ENCODE measurements at places on chromosomes 2 and 18. TPM values are rescaled to one million over a fixed set of nuclear protein-coding genes. Genes with fewer than 3 reads are reported as not detected.

DNA sequence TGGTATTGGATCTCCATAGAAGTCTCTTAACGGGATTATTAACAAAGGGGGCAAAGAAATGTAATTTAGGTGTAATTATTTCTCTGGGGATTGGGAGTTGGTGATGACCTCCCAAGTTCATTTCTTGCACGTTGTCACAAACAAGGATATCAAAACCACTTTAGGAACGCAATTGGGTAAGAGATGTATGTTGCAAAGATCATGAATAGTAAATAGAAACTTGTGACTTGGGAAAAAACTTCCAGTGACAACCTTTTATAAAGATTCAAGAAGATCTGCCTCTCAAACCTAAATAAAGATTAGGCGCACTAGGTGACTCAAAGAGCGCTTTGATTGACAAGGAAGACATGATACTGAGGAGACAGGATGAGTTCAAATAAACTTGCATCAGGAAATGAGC, 127.8 kb upstream of the TRIB2 start:
- no peak for DNase-seq

GRCh38 chr18:65436430-65436829, 314.4 kb upstream of the CDH7 start:
- DNase-seq, result no peak

DNA sequence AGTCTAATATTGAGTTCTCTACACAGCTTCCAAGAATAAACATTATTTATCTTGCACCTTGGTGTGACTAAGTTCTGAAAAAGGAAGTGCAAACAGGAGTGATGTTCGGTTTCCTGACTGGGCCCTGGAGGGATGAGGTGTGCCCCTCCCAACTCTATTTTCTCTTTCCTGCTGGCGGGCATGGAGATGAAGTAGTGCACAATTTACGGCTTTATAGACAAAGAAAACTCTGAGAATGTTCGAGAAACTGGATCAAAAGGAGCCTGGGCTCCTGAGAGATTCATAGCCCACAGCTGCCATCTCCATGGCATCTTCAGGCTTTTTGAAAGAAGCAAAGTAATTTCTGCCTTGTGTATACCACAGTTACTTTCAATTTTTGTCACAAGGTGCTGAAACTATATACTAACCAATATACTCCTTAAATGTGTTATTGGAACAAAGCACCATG, 22.3 kb downstream of the LRATD1 start:
- no peak for DNase-seq

- DNase-seq, result no peak
These were observed 26.9 kb downstream of the CENPO start for GRCh38 chr2:24820175-24820513.

Gene UGT1A8
- total RNA-seq, result not detected

All from CD8-positive, alpha-beta T cell (primary cell).